Retinal pigment epithelial cell (primary cell): ENCODE measurements at places on chromosomes 11 and 22.

DNA sequence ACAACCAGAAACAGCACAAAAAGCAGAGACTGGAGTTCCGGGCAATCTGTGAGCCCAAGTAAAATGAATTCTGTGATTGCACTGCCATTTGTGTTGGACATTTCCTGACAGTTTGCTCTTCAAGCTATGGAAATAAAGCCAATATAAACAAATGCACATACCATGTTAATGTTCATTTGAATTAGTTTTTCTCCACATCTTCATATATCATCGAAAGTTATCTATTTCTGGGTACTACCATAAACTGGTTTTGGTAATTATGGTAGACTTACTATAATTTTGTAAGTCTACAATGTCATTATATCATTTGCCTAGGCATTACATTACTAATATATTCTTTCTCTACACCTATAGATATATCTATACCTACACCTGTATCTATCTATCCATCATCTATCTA is at the start of gene OR5M11:
Gene OR5M11, minus strand, starts transcription at position 101 of the 400 bp plus-strand sequence. Its CDS starts 0 bp downstream, at position 101.
- no peak for DNase-seq

DNA sequence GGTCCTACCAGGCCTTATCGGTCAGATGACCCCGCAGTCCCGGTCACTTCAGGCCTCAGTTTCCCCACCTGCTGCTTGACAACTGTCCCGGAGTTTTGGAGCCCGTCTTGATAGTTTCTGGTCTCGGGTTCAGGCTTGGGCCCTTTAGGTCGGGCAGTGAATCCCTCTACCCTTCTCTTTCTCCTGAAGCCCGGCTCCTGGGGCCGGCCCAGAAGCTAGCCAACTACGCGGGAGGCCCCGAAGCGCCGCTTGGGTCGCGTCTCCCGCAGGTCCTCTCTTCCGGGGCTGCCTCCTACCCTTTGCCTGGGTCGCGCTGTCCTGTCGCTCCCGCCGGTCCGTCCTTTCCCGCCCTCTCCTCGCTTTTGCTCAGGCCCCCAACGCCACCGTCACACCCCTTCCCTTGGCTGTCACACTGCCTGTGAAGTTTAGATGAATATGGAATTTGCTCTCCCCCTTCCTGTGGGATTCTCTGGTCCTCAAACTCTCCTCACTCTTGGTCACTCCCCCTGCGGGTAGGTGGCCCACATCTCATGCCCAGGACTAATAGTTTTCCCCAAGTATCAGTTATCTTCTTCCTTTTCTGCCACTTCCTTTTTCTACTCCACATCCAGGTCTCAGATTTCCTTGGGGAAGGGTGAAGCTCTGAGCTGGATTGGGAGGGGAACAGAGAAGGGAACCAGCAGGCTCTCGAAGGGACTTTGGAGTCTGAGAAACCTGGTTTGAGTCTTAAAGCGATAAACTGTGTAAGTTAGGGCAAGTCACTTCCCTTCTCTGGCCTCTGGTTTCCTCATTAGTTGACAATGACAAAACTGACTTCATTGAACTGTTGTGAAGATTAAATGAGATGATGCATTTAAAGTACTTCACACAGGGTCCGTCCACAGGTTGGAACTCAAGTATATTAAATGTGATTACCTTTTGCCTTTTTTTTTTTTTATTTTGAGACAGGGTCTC is 790 bp downstream of the RAB1B start:
- DNase-seq, result no peak

- DNase-seq, result no peak
These were observed 17.4 kb downstream of the ZBTB16 start for GRCh38 chr11:114076921-114077331.

GRCh38 chr11:33774736-33775466 is 581 bp upstream of the FBXO3 start:
- no peak for DNase-seq

GRCh38 chr22:50720301-50721256 is 17.4 kb upstream of the ACR start:
- no peak for DNase-seq

DNA sequence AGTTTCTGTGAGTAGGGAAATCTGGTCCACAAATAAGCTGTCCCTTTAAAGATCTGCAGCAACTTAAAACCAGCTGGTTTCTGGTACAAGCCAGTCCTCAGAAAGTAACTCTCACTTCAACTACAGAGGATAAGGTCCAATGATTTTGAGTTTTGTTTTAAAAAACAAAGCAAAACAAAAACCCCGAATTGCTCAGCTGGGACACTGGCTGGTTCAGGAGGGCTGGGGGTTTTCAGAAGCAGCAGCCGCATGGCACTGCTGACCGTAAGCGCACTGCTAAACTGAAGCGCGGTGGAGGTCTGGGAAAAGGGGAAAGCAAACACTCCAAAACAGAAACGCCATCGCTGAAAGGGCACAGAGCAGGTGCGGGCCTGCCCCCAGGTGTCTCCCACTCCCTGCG is 59.7 kb downstream of the MICAL3 start:
- DNase-seq, result no peak

DNA sequence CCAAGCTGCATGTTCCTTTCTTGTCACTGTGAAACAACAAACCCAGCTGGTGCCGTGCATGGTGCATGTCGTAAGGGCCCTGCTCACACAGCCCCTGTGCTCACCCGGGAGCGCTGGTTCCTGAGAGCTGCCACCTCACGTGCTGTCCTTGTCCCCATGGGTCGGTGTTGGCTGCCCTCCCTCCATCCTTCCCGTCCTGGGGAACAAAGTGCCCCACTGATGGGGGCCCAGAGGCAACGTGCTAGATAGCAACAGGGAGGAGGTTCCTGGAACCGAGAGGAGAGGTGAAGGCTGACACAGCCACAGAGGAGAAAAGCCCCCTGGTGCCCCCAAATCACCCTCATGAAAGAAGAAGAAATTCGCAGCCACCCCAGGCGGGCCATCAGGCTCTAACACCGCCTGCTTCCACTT is 56.6 kb upstream of the SLC22A12 start:
- DNase-seq, result no peak

DNA sequence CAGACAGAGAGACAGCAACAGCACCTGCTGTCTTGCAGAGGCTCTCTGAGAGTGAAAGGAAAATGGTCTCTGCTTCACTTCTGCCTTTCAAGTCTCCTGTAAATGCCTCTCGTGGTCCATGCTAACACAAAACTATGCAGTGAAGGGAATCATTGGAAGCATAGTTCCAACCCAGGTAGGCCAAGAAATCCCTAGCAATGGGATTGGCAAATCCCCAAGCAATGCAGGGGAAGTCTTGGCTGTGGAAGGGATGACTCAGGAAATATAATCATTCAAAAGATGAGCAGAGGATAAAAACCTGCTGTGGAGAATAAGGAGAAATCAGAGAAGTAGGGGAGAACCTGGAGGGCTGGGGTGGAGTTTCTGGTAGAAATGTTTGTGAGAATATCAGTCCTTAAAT is 216.1 kb upstream of the ZBED5 start:
- no peak for DNase-seq

GRCh38 chr22:44818727-44819126 is 66.4 kb downstream of the ARHGAP8 start:
- no peak for DNase-seq

- no peak for DNase-seq
These were observed 36.4 kb downstream of the PIK3C2A start for GRCh38 chr11:17171343-17171742.

DNA sequence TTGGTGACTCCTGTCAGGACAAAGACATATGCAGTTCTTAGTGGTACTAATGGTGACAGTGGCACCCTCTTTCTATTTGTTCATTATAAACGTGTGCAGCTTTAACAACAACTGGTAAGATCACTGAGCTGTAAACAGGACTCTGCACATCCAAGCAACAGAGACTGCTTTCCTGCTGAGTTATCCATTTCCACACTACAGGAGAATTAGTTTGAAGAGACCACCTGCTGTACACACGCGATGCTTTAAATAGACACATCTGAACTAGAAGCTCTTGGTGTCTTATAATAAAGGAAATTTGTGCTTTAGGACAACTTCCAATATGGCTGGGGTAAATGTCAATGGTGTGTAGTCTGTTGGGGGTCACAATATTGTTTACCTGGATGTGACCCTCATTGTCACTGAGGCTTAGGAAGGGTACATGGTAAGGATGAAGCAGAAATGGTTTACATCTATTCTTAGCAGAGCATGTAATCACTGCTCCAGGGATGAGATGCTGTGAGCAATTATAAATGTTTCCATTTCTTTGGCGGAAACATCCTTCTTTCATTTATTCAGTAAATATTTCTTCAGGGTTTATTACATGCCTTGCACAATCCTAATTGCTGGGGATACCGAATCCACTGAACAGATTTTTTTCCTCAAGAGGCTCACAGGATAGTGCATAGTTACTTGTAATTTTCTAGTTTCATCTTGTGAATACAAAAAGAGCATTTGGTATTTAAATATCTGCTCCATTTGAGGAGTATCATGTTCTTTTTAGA is 354.0 kb upstream of the CCDC90B start:
- no peak for DNase-seq

DNA sequence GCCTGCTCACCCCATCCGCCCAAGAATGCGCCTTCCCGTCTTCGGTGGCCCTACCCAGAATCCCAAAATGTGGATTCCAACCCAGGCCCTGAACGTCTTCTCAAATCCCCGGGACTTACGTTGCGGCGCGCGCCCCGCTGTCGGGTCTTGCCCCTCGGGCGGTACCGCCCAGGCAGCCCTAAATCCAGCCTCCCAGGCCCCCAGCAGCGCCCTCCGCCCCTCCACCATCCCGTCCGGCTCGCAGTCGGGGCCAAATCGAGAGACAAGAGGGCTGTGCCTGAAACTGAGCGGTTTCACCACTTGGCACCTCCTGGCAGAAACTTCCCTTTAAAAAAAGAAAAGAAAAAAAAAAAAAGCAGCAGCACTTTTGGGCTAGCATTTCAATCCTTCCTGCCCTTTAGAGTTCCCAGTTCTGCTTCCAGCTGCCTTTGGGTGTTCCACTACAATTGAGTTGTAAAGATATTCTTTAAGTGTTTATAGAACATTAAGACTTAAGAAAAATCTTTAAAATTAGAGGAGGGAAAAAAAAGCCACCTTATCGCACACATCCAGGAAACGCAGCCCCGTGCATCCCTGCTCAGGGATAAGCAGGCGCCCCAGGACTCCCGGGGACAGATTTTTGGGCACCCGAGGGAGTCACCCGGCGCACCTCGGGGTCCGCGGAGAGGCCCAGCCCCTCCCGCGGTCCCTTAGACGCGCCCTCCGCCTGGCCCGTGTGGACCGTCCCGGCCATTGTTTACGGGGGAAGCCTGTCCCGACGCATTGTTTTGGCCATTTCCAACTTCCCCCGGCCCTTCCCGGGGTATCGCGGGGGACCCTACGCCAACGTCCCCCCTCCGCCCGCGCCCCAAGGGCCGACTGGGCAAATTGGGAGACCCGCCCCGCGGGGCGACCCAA is 57.6 kb downstream of the KCNJ4 start:
- DNase-seq, result no peak

GRCh38 chr11:120509346-120510053 is 2.0 kb upstream of the GRIK4 start:
- DNase-seq, result no peak

GRCh38 chr22:31199187-31199586 is 12.9 kb upstream of the LIMK2 start:
- no peak for DNase-seq

DNA sequence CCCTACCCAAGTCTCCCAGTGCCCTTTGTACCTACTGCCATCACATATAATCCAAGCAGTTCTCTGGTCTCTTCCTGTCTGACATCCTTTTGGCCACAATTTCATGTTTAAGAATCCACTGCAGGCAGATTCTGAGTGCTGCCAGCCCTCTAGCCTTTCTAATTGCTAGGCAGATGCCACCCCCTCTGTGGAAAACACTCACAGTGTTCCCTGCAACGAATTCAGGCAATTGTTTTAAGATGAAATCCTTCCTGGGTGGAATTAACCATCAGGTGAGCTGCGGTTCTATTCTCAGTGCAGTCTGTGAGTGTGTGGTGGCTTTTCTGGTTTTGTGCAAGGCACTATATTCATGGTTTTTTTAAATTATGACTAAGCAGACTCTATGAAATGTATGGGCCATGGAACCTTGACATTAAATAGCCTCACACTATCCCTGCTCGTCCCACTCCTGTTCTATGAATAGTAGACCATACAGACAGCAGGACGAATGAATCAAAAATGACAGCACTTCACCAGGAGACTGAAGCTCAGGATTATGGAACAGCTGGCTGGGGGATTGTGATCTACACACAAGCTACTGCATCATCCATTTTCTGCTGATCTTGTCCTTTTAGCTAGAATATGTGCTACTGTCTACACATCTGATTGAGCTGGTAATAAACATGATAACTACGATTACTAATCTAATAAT is 29.8 kb upstream of the BMAL1 start:
- no peak for DNase-seq

- DNase-seq, result no peak
These were observed 79.7 kb downstream of the FBLN1 start for GRCh38 chr22:45582236-45582954.

DNA sequence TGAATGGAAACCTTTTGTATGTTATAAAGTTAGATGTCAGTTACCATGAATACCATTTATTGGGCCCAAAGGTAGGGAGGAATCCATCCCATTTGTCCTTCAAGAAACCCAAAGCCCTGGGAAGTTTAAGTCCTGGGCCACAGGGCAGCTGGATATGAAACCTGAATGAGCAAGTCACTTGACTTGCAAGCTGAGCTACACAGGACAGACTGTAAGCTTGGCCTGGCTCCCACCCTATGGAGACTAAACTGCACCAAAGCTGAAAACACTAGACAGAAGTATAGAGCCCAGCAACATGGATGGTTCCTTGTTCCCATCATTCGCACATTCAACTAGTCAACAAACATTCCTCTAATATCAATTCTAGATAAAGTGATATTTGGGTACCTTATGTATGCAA is 71.3 kb downstream of the KCNC1 start:
- DNase-seq, result no peak

DNA sequence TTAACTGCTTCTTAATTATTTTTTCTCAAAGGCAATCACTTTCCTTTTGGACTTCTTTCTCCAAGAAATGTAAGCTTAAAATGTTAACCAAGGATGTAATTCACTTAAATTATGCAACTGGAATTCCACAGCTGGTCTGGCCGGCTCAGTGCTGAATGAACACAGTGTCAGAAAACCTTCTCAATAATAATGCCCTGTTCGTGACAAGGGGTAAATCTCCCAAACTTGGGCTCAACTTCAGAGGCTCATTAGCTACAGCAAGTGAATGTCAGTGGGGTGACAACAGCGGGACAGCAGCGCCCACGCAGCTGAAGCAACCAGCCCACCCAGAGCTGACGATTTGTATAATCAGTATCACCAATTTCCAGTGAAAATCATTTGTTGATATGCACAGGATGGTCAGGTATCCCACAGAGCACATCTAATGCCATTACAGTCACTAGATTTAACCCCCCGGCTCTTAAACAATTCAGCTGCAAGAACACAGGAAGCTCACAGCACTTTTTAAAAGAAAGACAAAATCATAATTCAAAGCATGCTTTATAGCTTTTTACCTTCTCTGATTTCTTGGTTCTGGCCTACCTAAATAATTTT is 704.8 kb downstream of the DLG2 start:
- no peak for DNase-seq
